ENCODE measurements at places on chromosomes 5 and 9.

- no peak for DNase-seq
Measured at GRCh38 chr5:63050916-63051315, 472.3 kb downstream of the LRRC70 start.

DNA sequence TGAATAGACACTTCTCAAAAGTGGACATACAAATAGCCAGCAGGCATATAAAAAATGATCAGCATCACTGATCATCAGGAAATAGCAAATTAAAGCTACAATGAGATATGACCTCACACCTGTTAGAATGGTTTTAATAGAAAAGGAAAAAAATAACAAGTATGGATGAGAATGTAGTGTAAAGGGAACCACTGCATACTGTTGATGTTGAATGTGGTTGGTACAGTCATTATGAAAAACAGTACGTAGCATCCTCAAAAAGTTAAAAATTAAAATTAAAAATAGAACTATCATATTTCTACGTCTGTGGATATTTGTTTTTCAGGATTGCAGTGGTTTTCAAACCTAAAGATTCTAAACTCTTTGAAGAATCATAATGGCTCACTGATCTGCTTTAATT is 215.1 kb upstream of the NREP start:
- DNase-seq: no peak

DNA sequence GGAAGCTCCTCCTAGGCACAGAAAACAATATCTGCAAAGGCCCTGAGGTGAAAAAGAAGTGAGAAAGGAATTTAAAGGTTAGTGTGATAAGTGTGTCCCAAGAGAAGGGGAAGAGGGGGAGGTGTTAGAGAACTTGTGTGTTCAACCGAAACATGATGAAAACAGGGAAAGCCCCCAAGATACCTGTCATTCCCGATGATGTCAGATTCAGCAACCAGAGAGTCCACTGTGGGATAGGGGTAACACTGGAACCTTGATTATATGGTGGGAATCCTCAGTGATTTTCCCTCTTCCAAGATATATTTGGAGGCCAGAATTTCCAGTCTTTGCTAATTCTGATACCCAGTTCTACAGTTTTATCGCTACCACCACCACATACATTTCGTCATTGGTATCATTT is 15.5 kb upstream of the BNC2 start:
- DNase-seq: no peak

DNA sequence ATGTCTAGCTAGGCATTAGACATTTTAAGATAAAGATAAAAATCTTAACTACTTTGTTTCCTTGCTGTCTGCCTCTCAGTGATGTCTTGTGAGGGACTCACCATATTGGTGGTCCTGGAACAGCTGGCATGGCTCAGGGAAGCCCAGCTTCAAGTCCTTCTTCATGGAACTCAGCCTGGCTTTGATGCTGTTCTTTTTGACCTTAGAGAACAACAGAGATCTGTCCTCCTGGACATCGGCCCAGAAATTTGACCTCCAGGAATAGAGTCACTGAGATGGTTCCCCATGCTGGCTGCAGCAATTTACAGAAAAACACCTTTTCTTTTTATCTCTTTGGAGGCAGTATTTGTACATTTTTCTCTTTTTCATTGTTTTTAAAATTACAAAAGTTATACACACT is 235.5 kb upstream of the WWC1 start:
- DNase-seq: no peak

DNA sequence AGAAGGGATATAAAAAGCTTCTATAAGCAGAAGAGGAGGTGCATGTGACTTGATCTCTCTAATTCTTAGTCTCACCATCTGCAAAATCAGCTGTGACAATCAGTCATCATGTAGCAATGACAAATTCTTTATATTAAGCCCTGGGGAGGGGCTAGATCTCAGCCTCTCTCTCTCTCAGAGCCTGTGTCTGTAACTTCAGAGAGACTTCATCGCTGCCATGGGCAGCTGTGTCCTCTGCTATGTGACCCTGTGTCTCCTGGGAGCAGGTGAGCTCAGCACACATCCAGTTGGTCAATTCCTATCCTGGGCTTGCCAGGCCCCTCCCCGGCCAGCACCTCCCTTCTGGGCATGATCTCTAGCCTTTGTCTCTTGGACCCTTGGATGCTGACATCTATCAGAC is 109.6 kb downstream of the ANKRD18B start:
- DNase-seq: no peak

GRCh38 chr5:63141591-63141990 is 563.0 kb downstream of the LRRC70 start:
- DNase-seq: no peak

- DNase-seq: no peak
Measured at GRCh38 chr5:113375480-113376060, 59.2 kb downstream of the TSSK1B start.

- no peak for DNase-seq
Measured at GRCh38 chr5:168929656-168930055, 350.5 kb upstream of the PANK3 start.

DNA sequence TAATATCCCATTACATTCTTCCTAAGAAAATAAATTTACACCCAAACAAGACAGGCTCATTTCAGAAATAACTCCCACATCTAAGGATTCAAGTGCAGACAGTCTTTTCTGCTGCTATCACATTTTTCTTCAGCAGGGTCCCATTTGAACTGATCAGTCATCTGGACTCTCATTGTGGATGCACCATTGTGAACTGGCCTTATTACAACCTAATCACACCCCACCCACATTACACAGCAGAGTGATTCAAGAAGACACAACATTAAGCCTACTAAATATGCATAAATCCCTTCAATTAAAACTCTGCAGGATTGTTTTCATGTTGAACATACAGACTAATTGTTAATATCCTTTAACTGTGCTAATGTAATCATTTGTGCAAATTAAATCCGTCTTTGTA is 146.2 kb downstream of the CDH12 start:
- no peak for DNase-seq

GRCh38 chr9:128809036-128809599 is 9.2 kb upstream of the ENDOG start:
- no peak for DNase-seq

DNA sequence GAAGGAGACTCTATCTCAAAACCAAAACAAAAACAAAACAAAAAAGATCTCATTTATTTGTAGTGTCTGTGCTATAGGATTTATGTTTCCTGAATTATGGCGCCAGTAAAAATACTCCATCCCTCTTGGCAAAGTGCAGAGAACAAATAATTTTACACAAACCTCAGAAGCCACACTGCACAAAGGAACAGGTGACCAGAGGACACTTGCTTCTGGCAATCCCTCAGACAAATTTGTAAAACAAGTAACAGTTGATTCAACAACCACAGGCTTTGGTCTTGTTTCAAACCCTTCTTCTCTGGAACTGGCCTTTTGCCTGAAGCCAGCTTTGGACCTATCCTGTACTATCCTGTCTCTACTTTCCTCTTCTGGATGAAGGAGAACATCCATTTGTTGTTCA is 502.1 kb downstream of the DMAC1 start:
- no peak for DNase-seq

DNA sequence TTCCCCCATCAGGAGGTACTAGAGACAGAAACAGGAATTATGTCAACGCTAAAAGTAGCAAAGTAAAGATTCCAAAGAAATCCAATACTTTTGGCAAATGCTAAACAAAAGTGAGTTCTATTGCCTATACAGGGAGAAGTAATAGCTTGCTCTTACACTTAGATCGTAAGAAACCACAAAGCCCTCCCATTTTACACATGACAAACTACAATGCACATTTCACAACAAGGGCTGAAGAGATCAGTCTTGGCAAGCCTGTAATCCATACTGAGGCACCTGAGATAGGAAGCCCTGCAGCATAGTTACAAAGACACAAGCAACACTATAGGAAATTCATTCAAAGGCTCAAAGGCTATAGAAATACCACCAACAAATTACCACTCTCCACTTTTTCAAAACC is 7.7 kb downstream of the HNRNPK start:
- no peak for DNase-seq

DNA sequence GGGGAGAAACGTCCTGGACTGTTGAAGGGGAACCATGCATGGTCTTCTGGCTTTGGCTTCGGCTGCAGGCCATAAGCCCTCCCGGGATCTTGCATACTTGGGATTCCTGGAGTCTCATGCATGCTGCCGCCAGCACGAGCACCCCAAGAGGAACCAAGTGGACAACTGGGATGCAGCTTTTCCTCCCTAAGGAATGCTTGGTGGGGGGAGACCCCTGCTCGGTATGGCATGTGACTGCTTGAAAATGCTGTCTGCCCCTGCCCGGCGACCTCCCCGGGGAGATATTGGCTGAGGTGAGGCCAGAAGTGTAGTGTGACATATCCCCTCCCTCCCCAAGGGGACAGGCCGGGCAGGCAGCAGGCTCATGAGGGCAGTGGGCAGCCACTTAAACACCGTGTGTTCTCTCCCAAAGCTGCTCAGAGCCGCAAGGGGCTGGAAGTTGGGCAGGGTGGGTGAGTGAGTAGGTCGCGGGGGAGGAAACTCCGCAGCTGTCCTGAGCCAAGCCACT is 15.7 kb downstream of the TMEM171 start:
- no peak for DNase-seq

- no peak for DNase-seq
Measured at GRCh38 chr9:68672625-68673024, 32.4 kb upstream of the PIP5K1B start.

- DNase-seq: no peak
Measured at GRCh38 chr9:133252301-133253020, 22.5 kb downstream of the ABO start.

DNA sequence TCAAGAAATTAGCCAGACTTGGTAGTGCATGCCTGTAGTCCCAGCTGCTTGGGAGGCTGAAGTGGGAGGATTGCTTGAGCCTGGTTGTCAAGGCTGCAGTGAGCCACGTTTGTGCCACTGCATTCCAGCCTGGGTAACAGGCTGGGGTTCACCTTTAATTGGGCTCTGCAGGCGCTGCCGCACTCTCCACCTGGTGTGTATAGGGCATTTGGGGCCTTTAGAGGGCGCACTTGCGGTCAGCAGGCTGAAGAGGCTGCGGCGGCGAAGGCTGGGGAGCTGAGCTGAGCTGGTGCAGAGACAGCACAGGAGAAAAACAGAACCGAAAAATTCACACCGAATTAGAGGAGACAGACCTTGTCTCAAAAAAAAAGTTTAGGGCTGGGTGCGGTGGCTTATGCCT is 31.2 kb downstream of the CDK7 start:
- no peak for DNase-seq

DNA sequence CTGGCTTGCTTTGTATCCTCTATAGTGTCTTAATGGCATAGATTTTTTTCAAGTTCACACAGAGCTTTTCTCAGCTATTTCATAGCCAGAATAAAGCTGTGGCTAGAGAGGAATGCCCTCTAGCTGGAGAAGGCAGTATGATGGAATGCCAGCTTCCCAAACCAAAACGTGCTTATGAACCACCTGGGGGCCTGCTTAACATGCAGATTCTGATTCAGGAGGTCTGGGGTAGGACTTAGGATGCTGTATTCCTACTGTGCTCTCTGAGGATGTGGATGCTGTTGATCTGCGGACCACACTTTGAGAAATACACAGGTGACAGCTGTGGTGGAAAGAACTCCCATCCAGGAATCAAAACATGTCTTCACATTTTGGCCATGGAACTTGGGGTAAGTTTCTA is 49.9 kb upstream of the DPYSL3 start:
- no peak for DNase-seq

- peak; percentile 3 for DNase-seq
Measured at GRCh38 chr5:78985116-78985724, at the start of gene ARSB. ARSB (minus strand) TSS chr5:78985310; CDS start chr5:78985248, 62 bp downstream.

- no peak for DNase-seq
Measured at GRCh38 chr5:33291216-33292000, 149.4 kb upstream of the TARS1 start.

- no peak for DNase-seq
Measured at GRCh38 chr9:6598249-6598725, 47.2 kb downstream of the GLDC start.

GRCh38 chr5:385321-385720 is 57.7 kb upstream of the EXOC3 start:
- no peak for DNase-seq

- no peak for DNase-seq
Measured at GRCh38 chr5:119453040-119453373, 710 bp downstream of the HSD17B4 start.

DNA sequence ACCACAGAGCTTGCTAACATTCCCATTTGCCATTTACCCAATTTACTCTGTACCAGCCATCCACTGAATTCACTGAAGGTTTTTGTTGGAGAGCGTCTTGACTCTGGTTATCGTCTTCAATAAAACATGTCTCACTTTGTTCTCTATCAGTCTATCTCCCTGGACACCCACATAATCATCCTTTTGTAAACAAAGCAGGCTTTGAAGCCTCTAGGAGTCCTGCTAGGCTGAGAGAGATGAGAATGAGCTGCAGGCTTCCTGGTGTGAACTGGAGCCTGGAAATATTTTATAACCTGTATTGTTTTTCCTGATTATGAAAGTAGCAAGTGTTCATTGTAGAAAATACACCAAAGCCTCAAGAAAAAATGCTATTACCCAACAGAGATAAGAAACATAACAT is 140.6 kb upstream of the ZNF366 start:
- DNase-seq: no peak

DNA sequence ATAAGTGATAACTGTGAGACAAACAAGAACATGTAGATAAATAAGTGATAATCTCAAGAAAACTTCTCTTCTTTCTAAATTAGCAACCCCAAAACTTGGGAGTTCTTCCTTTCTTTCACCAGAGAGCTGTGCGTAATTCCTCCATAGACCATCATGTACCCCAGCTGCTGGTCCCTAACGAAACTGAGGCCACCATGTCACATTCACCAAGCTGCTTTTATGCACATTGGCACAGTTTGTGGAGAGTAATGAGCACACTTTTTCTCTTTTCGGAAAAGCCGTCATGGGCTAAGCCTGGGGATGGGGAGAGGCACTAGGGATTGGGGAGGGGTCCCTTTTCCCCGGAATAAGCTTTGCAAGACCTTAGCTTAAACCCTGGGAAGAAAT is 561.4 kb downstream of the BNC2 start:
- no peak for DNase-seq

DNA sequence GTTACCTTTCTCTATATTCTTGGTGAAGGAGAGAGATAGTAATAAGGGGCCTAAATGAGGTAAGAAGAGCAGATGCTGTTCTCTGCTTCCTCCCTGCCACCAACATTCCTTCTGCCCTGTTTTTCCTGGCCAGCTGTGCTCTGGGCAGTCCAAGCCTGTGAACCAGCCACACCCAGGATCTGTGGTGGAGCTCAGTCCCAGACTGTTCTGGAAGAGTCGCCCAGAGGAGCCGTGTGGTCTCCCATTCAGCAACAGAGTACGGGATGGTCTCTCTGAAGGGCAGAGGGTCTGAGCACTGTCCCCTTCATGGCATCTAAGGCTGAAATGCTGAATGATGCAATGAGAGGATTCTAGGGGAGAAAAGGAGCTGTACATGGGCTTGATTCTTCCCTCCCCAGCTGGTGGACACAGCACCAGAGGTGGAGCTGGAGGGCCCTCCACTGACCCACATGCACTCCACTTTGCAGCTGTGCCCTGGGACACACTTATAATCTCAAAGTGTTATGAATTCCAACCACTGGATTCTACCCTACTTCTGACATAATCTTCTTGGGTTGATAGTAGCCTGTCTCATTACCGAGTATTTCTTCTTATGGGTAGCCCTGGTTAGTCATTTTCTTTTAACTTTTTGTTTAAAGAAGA is 70.8 kb upstream of the RPS23 start:
- no peak for DNase-seq
